NCI-H187 treated with DMSO at 0.1 percent for 48 hours (cell line): ENCODE measurements at places on chromosomes 16 and 17.

GRCh38 chr17:51159604-51160003 lies 6.2 kb downstream of the NME1 start:
- no peak for DNase-seq

DNA sequence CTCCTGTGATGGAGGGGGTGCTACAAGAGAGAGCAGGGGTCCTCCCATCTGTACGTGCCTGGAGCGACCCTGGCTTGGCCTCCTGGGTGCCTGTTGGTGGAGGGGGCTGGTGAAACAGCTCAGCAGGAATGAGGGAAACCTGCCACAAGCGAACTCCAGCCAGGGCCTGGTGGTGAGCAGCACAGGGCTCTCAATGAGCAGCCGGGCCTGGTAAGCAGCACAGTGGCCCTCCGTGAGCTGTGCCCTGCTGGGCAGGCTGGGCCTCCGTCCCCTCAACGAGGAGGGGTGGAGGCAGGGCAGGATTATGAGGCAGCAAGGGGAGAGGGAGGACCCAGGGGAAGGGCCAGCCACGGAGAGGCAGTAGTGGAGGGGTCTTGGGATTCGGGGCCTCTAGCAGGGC lies 101.9 kb downstream of the SDK2 start:
- no peak for DNase-seq

DNA sequence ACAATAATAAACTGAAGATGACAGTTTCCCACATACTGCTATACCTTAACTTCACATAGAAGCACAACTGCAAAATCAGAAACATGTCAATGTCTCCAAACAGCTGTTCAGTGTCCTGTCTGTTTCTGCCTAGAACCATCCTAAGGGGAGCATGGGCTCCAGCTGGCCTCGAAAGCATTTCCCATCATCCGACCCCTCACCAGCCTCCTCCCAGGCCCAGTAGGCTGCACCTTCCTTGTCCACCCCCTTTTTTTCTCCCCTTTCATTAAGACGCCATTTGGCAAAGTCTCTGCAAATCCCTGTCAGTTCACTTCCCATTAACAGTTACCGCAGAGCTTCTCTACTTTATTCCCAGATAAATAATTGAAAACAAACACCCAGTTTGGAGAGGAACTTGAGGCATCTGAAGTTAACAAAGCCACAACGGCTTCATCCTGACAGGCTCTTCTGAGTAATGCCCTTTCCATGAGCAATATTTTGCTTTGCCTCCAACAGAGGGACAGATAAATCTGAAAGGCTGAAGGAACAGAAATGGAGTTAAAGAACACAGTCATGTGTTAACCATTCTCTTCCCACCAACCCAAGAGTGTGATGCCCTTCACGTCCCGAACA lies 65.3 kb downstream of the SLC39A11 start:
- no peak for DNase-seq

GRCh38 chr17:81277421-81277820 lies 17.7 kb downstream of the SLC38A10 start:
- peak; percentile 15 for DNase-seq

GRCh38 chr17:45367216-45367615 lies 50.4 kb upstream of the MAP3K14 start:
- DNase-seq, result no peak

DNA sequence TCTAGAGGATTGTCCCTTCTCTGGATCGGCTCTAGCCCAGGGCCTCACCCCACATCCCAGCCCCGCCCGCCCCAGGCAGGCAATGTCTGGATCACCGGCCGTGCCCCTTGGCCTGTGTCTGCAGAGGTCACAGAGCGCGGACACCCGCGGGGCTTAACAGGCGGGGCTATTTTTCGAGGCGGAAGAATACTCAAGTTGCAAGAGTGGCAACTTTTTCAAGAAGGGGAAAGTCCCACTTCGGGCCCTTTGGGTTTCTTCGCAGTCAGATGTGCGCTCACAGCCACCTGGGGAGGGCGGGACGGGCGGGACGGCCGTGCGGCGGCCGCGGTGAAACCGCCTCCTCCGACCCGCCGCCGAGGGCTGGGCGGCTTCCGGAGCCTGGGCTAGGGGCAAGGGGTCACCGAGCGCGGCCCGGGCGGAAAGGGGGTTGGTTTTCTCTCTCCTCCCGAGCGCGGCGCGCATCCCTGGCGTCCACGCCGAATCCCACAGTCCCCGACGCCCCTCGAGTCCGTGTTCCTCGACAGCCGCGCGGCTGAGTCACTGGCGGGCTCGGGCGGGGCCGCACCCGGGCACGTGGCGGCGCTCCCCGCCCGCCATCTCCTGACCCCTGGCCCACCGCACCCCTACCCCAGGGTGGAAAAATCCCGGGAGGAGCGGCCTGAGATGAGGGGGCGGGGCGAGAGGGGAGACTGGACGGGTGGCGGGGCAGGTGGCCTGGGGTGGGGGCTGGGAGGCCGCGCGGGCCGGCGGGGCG lies 1.2 kb upstream of the PFN1 start:
- DNase-seq, result no peak

- no peak for DNase-seq
Observed at GRCh38 chr17:77096570-77097214, 44.1 kb upstream of the SEC14L1 start.

GRCh38 chr17:9036336-9036735 lies 15.0 kb downstream of the NTN1 start:
- DNase-seq, result no peak

DNA sequence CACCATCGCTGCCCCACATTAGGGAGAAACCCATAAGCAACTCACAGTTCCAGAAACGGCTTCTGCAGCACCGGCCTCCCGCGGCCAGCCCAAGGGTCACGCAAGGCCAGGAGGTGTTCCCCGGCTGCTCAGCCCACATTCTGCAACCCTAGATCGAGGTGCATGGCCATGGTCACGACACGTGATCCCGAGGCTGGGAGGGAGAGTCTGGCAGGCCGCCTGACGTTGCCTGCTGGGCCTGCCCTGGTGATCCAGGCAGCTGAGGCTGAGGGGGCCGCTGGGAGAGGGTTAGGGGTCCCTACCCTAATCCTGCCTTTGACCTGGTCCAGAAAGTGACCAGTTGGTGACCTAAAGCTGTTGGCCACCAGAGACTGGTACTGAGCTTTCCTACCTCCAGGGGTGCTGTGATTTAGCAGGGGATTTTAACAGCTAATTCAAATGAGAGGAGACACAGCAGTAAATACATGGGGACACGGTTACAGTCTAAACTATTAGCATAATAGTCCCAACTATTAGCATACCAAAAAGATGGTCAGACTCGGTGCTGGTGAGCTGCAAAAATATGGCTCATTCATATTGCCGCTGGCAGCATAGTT lies 97.4 kb upstream of the CIBAR2 start:
- no peak for DNase-seq

DNA sequence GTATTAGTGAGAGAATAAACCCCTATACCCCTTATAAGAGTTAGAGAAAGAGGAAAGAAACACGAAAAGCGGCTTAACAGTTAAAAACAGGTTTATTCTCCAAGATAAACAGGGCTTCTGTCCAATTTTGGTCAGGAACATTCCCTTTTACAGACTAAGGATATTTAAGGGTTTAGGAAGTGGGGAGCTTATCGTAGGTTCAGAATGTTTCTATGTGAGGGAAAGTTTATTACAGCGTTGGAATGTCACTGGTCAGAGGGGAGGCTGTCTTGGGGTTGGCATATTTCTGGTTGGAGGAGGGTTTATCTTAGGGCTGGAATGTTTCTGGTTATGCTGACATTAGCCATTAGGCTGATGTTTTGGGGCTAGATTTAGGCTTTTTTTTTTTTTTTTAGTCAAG lies 34.1 kb upstream of the WWOX start:
- DNase-seq, result no peak

- DNase-seq, result no peak
Observed at GRCh38 chr17:73968680-73969079, 234.8 kb upstream of the RPL38 start.

- no peak for DNase-seq
Observed at GRCh38 chr17:82491196-82491530, 28.4 kb upstream of the FOXK2 start.

DNA sequence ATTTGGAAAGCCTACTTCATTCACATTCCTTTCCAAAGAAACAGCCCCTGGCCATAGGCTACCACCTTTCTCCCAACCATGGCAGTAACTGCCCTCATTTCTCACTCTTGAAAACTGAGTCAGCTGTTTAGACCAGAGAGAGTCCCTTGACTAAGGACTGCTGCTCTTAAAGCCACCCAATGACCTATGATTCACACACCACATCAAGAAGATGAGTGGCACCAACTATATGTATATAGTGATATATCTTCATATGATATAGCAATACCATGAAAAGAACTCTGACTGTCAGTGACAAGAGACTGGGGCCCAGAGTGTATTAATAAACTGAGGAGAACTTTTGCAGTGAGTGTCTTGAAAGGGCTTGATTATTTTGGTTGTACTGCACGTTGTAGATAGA lies 404.5 kb upstream of the ASIC2 start:
- no peak for DNase-seq

- DNase-seq, result no peak
Observed at GRCh38 chr17:80789356-80789902, 202.2 kb upstream of the CHMP6 start.

- no peak for DNase-seq
Observed at GRCh38 chr16:854808-855410, 54.4 kb upstream of the GNG13 start.

- no peak for DNase-seq
Observed at GRCh38 chr16:2053897-2054296, 6.1 kb downstream of the TSC2 start.

DNA sequence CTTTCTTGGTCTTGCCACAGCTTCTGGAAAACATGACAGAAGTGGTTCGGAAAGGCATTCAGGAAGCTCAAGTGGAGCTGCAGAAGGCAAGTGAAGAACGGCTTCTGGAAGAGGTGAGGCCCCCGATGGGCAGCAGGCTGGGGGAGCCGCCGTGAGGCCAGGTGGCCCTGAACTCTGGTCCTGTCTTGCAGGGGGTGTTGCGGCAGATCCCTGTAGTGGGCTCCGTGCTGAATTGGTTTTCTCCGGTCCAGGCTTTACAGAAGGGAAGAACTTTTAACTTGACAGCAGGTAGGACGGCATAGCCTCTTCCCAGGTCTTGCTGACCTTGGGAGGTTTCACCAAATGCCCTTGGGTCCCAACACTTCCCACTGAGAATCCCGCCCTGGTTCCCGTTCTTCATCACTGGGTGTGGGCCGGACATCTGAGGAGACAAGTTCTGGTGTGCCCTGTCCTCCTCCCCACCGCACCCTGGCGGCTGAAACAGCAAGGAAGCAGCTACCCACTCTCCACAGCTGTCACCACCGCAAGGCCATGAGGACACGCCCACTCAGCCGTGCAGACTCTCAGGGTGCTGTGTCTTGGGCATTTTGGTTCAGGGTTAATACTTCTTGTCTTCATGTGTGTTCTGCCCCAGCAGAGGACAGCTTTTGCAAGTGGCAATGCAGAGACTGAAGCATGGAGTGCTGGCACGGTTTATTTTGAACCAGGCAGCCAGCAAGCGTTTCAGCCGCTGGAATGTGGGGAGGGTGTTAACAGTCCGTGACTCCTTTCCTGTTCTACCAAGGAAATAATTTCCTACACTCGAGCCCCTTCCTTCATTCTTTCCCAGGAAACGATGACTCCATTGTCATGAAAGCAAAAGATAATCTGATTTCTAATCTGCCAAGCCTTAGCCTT lies 21.4 kb downstream of the NTAN1 start:
- DNase-seq, result no peak

- DNase-seq, result no peak
Observed at GRCh38 chr16:58733248-58733670, 857 bp downstream of the GOT2 start.

DNA sequence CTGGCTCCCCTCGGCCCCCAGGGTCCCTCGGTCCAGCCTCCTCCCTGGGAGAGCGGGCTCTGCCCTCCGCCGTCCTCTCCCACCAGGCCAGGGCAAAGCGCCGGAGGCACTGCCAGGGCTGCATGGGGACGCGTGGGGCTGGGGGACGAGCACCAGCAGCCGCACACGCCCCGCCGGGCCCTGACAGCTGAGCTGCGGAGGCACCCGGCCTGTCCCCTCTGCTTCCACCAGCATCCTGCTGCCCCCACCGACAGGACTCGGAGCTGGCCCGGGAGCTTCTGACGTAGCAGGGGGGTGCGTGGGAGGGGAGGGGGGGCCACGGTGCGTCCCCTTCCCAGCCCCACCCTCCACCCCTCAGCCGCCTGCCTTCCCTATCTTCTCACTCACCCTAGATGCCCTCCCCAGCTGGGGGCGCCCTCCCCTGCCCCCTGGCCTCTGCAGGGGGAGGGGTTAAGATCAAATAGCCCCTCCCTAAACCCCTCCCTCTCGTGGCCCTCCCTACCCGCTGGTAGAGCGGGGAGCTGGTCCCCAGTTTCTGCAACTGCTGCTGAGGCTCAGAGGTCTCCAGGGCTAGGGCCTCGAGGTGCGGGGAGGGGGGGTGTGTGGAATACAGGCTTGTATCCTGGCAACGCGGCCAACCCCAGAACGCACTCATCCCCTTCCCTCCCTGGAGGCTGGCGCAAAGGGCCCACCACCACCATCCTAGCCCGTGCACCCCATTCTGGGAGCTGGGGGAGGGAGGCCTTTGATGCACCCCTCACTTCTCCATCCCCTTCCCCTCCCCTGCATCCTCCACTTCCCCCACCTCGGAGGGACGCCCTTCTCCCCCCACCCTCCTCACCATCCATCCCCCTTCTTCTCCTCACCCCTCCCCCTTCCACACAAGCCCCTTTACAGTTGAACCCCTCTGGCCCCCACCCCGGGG lies 1.0 kb downstream of the SRCIN1 start:
- no peak for DNase-seq

- DNase-seq, result no peak
Observed at GRCh38 chr17:80706463-80706867, 161.8 kb downstream of the RPTOR start.

DNA sequence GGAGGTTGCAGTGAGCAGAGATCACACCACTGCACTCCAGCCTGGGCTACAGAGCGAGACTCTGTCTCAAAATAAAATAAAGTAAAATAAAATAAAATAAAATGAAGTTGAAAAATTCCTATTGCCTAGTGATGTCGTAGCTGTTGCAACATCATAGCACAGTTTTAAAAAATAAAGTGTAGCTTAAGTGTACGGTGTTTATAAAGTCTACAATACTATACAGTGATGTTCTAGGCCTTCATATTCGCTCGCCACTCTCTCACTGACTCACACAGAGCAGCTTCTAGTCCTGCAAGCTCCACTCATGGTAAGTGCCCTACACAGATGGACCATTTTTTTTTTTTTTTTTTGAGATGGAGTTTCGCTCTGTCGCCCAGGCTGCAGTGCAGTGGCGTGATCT lies 43.5 kb upstream of the MNT start:
- no peak for DNase-seq

GRCh38 chr17:49618028-49618611 lies 42.4 kb downstream of the NXPH3 start:
- DNase-seq, result no peak

DNA sequence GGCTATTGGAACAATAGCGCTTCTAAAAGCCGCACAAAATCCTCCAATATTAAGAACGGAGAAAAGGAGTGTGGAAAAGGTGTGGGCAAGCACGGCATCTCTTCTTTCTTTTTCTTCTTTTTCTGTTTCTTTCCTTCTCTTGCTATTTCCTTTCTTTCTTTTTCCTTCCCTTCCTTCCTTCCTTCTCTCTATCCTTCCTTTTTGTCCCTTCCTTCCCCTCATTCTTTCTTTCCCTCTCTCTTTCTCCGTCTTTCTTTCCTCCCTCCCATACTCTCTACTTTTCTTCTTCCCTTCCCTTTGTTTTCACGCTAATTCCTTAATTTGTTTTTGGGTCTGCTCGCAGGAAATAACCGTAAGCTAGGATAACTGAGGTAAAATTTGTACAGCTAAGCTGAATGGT lies 478.2 kb downstream of the MAF start:
- no peak for DNase-seq

GRCh38 chr16:31131841-31132271 lies 3.7 kb downstream of the PRSS8 start:
- DNase-seq, result no peak

GRCh38 chr17:42407289-42407836 lies 15.7 kb downstream of the CAVIN1 start:
- DNase-seq, result no peak
